ENCODE measurements at places on chromosomes 13 and 19.
A peak's percentile ranks its signal among the peaks of the same experiment; 100 is the strongest.

- no peak for DNase-seq
Measured at GRCh38 chr13:31050486-31051400, 111.0 kb downstream of the HSPH1 start.

GRCh38 chr19:34201133-34201532, 28.8 kb downstream of the LSM14A start:
- DNase-seq, result no peak

- no peak for DNase-seq
Measured at GRCh38 chr19:13026462-13027370, 31.4 kb downstream of the NFIX start.

- DNase-seq, result no peak
Measured at GRCh38 chr19:11729586-11729985, 9.2 kb downstream of the ZNF823 start.

GRCh38 chr13:33728271-33729037, 89.5 kb upstream of the RFC3 start:
- DNase-seq, result no peak

- no peak for DNase-seq
Measured at GRCh38 chr19:41584260-41584810, 8.4 kb downstream of the CEACAM21 start.

GRCh38 chr13:64186503-64187250, 2771.0 kb upstream of the PCDH20 start:
- no peak for DNase-seq

- no peak for DNase-seq
Measured at GRCh38 chr13:86569119-86569518, 769.9 kb upstream of the SLITRK6 start.

- no peak for DNase-seq
Measured at GRCh38 chr19:10946958-10947657, 13.7 kb upstream of the SMARCA4 start.

DNA sequence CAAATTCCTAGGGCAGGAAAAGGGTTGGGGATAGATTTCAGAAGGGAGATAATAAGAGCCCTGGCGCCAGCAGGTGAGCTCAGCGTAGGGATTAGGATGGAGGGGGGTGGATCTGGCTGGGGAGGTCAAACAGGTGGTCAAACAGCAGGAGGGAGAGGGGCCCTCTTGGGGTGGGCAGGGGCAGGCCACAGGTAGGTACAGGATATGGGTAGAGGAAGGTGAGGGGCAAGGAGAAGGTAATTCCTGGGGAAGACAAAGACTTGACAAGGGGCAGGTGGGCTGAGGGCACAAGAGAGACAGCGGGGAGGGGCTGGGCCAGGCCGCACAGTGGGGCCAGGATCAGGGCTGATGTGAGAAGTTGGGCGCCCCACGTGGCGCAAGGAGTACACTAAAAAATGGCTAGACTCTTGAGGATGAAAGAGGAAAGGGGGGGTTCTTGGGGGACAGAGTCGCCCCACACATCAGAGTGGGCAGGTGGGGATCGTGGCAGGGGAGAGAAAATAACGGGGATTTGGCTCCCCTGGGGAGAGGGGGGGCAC, 713 bp downstream of the KRI1 start:
- DNase-seq, result no peak

DNA sequence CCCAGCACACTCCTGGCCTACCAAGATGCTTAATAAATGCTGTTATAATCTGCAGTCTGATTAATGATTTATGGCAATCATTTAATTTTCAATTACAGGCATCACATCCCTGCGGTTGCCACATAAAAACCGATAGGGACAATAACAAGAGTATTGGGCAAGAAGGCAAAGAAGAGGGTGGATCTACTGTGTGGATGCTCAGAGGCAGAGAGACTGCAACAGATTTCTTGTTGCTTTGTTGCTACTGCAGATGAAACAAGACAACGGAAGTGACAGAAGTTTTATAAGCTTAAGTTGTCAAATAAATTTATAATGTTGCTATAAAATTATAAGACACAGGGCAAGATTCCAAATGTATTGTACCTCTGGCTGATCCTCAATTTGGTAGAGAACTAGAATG, 154.8 kb downstream of the ABCC4 start:
- DNase-seq, result no peak

- no peak for DNase-seq
Measured at GRCh38 chr13:51047434-51048165, 63.5 kb downstream of the C13orf42 start.

- DNase-seq, result no peak
Measured at GRCh38 chr19:58469241-58470013, 2.5 kb downstream of the ZNF324 start.

DNA sequence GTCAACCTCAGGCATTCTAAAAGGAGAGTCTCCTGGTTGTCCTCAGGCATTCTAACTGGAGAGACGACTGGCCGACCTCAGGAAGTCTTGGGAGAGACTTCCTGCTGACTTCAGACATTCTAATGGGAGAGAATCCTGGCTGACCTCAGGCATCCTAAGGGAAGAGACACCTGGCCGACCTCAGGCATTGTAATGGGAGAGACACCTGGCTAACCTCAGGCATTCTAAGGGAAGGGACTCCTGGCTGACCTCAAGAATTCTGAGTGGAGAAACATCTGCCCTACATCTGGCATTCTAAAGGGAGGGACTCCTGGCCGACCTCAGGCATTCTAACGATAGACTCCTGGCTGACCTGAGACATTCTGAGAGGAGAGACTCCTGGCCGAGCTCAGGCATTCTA, 1353.3 kb downstream of the UQCRFS1 start:
- DNase-seq, result no peak

GRCh38 chr19:611481-611868, 21.8 kb downstream of the HCN2 start:
- no peak for DNase-seq

GRCh38 chr13:29849731-29850212, 645 bp downstream of the UBL3 start:
- peak; percentile 50 for DNase-seq

DNA sequence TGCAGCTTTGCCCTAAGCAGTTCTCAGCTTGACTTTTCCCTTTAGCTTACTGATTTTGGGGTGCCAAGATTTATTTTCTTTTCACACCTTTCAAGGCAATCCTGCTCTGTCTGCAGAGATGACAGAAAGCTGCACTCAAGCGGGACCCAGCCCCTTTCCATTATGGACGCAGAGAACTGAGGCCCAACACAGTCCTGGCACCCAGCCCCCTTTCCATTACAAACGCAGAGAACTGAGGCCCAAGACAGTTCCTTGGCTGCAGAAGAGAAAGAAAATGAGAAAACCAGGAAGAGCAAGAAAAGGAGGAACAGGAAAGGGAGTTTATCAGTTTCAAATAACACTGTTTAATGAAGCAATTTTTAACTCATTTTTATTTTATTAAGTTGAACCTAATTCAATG, 36.8 kb upstream of the ATP11A start:
- DNase-seq, result no peak

- no peak for DNase-seq
Measured at GRCh38 chr13:50366488-50367174, 351.4 kb downstream of the KCNRG start.

GRCh38 chr19:47660435-47660832, 51.5 kb downstream of the BICRA start:
- no peak for DNase-seq

- DNase-seq, result no peak
Measured at GRCh38 chr13:97932647-97933046, 20.8 kb upstream of the IPO5 start.

DNA sequence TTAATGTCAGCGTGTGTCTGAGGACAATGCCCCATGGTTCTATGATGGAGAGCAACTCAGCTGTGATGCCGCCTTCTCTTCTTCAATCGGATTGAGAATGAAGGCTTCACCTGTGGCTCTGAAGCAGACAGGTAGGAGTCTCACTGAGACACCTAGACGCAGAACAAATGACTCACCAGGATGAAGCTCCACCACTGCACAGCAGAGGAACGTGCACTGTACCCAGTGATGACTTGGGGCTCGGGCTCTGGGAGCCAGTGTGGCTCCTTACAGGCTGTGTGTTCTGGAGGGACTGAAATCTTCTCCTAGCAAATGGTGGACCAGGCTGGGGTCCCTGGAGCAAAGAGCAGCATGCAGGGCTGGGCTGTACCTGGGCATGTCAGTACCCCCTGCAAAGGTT, 44.0 kb downstream of the CCDC70 start:
- no peak for DNase-seq

DNA sequence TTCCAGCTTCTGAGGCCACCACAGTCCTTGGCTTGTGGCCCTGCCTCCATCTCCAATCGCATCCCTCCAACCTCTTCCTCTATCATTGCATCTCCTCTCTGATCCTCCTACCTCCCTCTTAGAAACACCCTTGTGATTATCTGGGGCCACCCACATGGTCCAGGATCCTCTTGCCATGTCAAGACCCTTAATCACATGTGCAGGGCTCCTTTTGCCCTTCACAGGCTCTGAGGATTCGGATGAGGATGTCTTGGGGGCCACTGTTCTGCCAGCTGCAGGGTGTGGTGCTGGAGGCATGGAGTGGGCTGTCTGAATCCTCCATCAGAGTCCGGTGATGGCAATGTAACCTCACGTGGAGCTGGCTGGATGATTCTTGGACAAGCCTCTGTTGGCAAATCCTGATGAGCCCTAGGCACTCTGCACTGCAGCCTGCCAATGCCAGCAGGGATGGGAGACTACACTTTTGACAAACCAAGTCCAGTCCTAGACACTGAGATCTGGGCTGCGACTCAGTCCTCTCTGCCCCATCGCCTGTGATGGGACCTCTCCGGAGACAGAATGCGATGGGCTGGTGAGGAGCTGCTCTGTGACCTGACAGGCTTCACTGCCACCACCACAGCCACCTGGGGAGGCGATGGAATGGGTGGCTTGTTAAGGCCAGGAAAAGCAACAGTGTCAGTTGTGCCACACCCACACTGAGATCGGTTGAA, 61.2 kb downstream of the CCDC70 start:
- DNase-seq, result no peak

DNA sequence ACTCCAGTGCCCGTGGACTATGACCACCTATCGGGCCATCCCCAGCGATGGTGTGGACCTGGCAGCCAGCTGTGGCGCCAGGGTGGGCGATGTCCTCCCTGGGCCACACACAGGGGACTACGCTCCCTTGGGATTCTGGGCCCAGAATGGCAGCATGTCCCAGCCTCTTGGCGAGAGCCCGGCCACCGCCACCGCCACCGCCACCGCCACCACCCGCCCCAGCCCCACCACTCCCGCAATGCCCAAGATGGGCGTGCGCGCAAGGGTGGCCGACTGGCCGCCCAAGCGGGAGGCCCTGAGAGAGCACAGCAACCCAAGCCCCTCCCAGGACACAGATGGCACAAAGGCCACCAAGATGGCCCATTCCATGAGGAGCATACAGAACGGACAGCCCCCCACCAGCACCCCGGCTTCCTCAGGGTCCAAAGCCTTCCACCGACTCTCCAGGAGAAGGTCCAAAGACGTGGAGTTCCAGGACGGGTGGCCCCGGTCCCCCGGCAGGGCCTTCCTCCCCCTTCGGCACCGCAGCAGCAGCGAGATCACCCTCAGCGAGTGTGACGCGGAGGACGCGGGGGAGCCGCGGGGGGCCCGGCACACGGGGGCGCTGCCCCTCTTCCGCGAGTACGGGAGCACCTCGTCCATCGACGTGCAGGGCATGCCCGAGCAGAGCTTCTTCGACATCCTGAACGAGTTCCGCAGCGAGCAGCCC, 142.3 kb downstream of the DPF1 start:
- DNase-seq, result no peak

- no peak for DNase-seq
Measured at GRCh38 chr19:48123907-48124651, 13.5 kb upstream of the PLA2G4C start.

DNA sequence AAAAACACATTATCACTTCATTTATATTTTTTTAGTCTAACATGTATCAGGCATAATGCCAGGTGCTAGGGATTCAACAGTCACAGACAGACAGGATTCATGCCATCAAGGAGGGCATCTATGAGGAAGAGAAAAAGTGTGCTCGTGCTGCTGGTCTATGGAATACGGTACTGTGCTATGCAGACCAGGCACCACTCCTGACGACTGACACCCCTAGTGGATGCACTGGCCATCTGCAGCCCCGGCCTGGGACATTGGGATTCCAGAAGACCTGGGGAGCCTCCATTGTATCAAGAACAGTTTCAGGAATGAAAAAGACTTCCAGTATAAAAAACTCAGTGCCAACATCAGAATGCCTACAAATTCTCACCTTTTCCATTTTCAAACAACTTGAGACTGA, 94.0 kb downstream of the KLF12 start:
- no peak for DNase-seq

DNA sequence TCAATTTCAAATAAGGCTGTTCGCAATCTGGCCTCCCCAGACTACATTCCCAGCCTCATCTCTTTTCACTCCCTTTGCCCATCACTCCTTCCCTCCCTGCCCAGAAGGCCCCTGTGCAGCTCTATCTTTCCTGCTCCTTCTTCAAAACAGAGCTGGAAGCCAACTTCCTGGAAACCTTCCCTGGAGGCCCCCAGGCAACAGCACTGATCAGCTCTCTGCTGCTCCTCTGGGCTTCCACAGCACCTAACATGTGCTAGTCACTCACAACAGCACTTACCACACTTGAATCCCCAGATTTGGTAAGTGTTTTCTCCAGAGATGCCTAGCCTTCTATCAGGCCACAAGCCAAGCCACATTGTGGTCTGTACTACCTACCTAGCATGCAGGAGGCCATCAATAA, 9.5 kb downstream of the SMAD9 start:
- DNase-seq, result no peak
